Kasumi-1 (cell line): ENCODE measurements at places on chromosomes 4 and X.
A peak's percentile ranks its signal among the peaks of the same experiment; 100 is the strongest.

DNA sequence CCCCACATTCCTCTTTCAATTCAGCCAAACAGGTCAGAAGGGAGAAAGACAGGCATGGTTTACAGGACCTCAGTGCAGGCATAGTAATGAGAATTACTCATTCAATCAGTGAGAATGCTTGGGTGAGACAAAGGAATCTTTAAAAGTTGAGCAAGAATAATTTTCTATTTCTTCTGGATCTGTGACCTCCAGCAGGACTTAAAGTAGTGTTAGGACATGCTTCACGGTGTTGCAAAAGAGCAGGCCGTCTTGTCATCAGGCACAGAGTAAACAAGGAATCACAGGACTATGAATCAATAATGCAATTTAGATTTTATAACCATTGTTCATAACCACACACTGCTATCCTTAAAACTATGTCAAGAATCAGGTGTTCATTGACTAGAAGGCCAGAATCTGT is 130.6 kb upstream of the GLRA2 start:
- DNase-seq = no peak

GRCh38 chrX:14598330-14598729 is 69.0 kb downstream of the GLRA2 start:
- DNase-seq = no peak

DNA sequence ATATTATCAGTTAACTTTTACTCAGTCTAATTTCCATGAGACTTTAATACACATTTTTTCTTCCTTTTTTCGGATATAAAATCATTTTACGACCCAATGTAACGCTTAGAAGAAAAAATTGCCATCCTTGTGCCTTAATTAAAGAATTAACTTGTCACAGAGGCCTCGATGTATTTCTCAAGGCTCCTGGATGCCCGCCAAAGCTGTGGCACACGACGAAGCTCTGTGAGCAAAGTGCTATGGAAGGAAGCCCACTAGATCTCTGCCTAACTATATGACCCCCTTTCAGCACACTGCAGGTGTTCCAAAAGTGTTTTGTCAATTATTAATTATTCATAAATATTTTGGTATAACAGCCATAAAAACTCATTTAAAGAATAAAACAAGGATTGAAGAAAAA is 54.4 kb downstream of the TAPT1 start:
- no peak for DNase-seq

GRCh38 chr4:51923343-51923742 is 80.4 kb downstream of the DCUN1D4 start:
- DNase-seq = no peak

DNA sequence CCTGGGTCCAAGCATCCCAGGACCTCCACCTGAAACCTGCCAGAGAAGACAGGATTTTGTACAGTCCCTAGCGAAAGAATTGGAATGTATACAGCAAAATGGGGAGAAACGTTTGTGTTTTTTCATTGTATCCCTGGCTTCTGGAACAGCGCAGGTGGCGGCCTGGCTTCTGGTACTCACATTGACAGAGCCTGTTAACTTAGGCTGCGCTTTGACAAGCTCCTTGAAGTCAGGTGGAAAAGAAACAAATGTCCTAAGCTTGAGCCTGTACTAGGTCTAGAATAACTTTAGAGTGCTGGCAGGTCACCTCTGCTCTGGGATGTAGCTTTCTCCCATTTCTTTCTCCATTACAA is 343.7 kb upstream of the KLF3 start:
- DNase-seq = no peak

DNA sequence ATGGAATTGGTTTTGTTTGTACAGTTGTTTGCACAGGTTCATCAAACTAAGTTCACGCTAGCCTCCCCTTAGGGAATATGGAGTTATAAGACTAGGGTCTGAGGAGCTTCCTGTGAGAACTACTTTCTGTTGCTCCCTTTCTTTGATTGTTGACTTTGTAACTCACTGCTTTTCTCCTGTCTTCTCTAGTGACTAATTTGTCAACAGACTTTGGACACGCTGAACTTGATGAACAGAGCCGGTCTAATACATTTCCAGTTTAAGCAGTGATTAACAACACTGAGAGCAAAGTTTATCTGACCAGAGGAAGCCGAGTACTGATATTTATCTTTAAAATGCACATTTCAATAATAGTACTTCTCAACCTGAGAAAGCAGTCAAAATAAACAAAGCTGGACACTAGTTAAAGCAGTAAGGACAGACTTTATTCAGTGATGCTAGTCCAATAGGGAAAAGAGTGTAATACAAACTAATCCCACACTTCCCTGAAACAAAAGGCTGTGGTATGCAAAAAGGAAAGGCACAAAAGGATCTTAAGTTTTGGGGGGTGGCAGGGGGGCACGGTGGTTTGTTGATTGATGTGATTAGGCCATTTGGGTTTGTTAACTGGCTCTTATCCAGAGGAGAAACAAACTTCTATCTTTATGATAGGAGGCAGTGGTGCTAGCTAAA is 2.7 kb upstream of the NUDT9 start:
- no peak for DNase-seq

GRCh38 chr4:130563185-130563888 is 1467.4 kb downstream of the C4orf33 start:
- no peak for DNase-seq

DNA sequence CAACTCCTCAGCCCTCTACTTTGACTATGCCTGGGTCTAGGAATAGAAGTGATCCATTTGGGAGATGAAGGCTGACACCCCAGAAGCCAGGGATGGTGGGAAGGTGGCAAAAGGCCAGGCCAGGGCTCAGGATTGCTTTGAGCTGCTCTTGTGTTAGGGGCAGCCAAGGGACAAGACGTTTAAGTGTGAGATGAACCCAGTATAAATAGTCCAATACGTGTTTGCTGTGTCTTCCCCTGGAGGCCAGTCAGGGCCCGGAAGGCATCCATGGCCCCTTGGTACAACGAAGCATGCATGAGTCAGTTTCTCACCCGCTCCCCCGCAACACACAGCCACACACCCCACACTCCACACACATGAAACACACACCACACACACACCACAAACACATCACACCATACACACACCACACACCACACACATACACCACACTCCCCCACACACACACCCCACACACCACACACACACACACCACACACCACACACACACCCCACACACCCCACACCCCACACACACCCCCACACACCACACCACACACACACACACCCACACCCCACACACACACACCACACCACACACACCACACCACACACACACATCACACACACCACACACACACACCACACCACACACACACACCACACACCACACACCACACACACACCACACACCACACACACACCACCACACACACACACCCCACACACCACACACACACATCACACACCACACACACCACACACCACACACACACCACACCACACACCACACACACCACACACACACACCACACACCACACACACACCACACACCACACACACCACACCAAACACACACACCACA is 5.1 kb downstream of the STARD8 start:
- no peak for DNase-seq

- DNase-seq = peak; percentile 70
Measured at GRCh38 chrX:56726605-56727004, 2.4 kb upstream of the NBDY start.

DNA sequence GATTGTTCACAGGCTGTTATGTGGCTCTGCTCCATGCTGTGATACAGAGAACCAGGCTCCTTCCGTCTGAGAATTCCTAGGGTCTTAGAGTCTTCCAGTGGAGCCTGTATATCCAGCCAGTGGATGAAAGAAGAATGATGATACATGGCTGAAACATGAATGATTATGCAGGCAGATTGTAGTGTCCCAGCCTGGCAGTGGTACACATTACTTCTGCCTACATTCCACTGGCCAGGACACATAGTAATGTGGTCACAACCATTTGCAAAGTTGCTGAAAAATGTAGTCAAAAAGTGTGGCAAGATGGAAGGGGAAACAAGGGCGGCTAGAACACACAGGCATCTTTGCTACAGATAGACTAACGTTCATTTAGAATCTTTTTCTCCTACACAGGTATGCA is 4.5 kb upstream of the GBA3 start:
- no peak for DNase-seq
